Brain pericyte (primary cell): ENCODE measurements at places on chromosomes 3 and 15.
A peak's percentile ranks its signal among the peaks of the same experiment; 100 is the strongest.

DNA sequence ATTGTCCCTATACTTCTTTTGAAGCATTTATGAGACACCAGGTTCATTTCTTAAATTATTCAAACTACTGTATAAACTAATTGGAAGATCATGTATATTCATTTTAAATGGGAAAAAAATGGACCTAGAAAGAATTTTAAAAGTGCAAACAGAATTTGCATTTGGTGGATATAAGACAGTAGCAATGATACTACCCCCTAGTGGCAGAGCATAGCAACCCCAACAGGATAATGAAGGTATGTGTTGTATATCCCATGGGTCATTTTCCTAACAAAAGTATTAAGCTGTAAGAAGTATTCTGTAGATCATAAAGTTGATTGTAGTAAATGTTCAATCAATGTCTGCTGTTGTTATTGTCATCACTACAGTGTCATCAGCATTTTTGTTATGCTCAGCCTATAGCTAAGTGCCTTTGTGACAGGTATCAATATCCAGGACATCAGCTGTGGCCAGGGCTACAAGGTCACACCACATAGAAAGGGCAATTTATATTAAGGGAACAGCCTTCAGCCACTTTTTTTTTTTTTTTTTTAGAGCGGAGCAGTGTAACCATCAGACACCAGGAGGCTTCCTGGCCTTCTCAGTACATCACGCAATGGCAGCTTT lies 175.8 kb downstream of the FOXB1 start:
- DNase-seq: no peak

DNA sequence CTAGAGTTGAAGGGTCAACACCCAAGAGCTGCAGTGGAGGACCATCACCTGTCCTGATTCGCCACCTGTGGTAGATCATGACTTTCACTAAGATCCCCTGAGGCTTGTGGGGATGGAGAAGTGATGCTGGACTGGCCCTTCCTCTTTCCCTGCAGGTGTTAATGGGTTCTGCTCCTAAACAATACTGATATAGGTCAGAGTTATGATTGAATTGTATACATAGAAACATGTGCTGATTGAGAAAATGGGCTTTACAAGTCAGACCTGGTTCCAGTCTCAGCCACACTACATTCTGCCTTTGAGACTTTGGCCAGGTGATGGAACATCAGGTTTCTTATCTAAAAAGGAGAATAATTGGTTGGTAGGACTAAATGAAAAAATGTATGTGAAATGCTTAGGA lies 418.9 kb upstream of the TPRG1 start:
- DNase-seq: no peak

DNA sequence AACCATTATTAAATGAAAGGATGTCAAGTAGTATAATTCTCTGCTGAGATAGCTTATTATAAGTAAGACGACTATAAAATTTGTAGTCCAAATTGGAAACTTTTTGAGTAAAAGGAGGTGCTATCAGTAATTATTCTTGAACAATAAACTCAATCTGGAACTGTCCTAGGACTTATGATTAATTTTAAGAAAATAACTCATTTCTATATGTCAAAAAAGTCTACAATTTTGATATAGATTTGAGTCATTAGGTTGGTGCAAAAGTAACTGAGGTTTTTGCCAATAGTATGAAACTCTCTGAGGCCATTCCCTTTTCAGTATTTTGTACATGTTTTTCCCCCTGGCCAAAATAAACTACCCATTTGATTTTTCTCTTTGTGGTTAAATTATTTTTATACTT lies 41.0 kb downstream of the LEKR1 start:
- no peak for DNase-seq

- DNase-seq: no peak
Measured at GRCh38 chr3:28406241-28406640, 57.6 kb upstream of the AZI2 start.

DNA sequence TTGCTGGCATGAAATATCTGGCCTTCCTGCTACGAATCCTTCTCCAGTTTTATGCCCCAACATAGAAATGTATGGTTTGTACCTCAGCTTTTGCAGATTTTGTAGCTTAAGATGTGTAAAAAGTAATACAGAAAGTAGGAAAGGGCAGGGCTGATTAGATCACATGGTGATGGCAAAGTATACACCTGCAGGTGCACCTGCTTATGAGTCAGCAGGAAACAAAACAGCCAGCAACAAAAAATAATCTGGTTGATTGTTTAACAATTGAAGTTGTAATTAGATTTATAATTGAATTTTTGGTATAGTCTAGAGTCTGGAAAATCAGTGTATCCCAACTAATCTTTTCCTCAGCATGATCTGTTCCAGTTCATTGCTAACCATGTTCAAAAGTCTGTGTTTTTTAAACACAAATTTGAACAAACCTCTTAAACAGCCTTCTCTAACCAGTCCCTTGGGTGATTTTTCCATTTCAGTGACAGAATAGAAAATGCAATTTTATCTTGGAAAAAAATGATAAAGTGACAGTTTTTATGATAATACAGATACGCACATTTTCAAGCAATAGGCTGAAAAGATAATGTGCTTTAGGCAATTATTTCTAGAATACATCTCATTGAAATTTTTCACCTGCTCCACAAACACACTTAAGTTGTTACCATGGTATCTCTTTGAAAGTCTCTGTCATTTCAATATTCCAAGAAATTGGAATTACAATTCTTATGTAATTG lies 477.4 kb downstream of the NAALADL2 start:
- no peak for DNase-seq

DNA sequence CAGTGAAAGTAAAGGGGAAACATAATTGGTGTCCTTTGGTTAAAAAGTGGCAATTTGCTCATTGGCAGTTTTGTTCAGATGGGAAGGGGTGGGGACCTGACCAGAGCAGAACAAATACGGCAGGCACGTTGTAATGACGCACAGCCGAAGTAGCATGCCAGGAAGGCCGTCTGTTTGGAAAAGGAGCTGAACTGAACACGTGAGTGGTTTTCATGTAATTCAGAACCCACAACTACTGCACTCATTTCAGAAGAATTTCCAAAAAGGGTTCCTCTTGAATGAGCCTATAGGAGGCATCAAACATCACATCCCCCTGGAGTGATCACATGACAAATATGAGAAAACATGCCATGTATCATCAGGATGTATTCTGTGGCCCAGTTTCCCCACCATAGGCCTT lies 42.9 kb upstream of the LMCD1 start:
- no peak for DNase-seq

- peak; percentile 68 for DNase-seq
Measured at GRCh38 chr3:16130066-16130465, 44.4 kb upstream of the GALNT15 start.
